NK-92 treated with Interleukin-12 subunit alpha and Interleukin-12 subunit beta, amount 100 ng/mL, for 24 hours (cell line): ENCODE measurements at places on chromosomes 11 and 22.

DNA sequence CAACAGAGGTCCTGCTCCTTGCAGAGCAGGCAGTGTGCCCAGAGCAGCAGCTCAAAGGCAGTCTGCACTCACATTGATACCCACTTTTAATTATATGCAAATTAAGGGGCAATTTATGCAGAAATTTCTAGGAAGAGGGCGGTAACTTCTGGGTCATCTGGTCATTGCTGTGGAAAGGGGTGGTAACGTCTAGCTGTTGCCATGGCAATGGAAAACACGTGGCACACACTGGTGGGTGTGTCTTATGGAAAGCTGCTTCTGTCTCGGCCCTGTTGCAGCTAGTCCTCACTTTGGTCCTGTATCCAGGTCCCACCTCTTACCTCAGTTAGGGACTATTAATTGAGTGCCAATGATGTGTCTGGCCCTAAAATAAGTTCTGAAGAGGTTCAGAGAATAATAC lies 36.8 kb downstream of the BARX2 start:
- peak; percentile 29 for DNase-seq

DNA sequence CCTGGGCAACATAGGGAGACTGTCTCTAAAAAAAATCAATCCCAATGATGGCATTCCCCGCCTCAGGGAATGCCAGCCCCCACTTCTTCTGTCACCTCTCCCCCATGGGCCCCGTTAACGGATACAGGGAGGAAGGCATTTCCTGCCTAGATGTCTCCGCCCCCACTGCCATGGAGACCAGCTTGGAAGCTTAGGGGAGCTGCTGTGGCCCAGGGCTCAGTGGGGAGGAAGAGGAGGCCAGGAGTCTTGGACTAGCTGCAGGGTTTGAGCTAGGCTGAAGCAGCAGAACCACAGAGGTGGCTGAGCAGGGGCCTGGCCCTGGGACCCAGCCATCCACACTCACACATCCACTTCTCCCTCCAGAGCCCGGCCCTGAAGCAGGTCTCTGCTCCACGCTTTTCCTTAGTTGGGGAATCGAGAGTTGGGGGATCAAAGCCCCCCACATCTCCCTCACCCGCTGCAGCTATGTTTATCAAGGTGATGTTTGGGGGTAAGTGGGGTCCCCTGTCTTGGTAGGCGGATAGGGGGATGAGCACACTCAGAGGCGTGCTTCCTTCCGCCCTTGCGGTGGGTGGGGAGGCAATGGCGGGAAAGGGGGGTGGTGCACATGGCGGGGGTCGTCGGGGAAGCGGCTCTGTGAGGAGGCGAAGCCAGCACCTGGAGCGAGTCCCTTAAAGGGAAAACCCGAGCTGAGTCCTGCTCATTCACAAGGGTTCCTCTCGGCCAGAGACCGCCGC lies at the start of gene C22orf15:
Gene C22orf15 (plus strand): TSS at position 149 of the 737 bp plus-strand sequence. CDS start 317 bp downstream, at position 466.
- no peak for DNase-seq

DNA sequence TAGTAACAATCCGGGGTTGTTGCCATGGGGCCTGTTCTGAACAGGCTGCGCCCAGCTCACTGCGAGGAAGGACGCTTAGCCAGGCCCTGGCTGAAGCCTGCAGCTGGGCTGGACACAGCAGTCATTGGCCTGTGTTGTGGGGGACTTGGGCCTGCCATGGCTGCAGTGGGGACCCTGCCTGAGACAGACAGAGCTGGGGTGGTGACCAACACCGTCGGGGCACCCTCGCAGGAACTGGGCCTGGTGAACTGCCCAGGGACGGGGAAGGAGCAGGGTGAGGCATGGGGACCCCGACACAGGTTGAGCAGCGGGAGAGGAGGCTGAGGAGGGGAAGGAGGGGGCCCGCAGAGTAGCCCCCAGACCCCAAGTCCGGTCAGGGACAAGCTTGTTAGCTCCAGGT lies 8.9 kb downstream of the PHLDA2 start:
- no peak for DNase-seq

DNA sequence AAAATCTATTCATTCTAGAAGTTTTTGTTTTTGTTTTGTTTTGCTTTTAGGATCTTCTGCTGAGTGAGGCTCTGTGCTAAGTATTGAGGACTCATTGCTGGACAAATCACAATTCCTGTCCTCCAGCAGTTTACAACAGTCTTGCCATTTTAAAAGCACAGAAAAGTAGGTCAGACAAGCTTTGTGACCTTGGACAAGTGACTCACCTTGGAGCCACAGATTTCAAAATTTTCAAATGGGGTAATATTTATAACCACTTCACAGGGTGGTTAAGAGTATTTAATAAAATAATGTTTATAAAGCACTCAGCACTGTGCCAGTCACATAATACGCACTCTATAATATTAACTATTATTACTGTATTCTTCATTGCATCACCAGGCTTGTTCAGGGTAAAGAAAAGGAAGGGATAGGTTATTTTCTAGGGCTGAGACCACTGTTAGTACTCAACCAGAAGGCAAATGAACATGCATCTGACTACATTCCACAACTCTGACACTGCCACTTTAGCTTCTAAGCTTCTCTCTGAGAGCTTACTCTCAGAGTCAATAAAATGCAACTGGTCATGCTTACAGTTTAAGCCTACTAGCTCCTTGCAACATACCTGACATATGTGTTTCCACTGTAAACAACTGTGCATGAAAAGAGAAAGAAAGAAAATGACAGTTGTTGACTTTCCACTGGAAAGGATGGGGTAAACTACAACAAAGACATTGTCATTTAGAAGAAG lies 63.2 kb upstream of the FIBIN start:
- DNase-seq: no peak

GRCh38 chr11:114042234-114042633 lies 17.3 kb upstream of the ZBTB16 start:
- no peak for DNase-seq

DNA sequence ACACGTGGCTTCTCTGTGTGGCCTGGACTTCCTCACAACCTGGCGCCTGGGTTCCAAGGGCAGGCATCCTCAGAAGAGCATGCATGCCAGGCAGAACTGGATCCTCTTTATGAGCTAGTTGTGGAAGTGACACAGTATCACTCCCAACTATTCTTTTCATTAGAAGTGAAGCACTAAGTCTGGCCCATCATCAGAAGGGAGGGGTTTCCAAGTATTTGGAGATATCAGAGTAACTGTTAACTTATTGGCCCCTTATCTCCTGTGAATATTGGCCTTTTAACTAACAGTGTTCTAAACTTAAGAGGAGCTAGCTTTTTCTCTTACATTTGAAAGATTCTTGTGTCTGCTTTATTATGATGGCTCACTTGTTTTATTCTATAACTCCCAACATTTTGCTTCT lies 35.5 kb downstream of the FDX1 start:
- no peak for DNase-seq

GRCh38 chr22:24096758-24097115 lies 84.5 kb upstream of the SUSD2 start:
- DNase-seq: no peak

- no peak for DNase-seq
These were observed 488.0 kb upstream of the CCDC90B start for GRCh38 chr11:83773950-83774880.

GRCh38 chr11:119816660-119817059 lies 87.7 kb upstream of the NECTIN1 start:
- no peak for DNase-seq

DNA sequence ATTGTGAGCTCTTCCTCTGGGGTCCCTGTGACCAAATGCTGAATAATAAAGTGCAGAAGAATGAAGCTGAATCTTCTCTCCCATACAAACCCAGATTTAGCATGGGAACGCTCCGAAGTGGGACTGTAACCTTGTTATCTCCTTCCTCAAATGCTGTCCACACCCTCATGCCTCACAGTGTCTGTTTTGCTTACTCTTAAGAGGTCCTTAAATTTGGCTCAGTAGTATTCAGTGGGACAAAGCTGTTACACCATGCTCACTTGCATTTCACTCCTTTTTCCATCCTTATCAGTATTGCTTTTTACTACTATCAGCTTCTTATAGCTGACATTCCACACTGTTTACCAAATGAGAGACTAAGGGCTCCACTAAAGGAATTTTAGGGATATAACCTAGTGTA lies 13.8 kb upstream of the AMOTL1 start:
- DNase-seq: no peak

DNA sequence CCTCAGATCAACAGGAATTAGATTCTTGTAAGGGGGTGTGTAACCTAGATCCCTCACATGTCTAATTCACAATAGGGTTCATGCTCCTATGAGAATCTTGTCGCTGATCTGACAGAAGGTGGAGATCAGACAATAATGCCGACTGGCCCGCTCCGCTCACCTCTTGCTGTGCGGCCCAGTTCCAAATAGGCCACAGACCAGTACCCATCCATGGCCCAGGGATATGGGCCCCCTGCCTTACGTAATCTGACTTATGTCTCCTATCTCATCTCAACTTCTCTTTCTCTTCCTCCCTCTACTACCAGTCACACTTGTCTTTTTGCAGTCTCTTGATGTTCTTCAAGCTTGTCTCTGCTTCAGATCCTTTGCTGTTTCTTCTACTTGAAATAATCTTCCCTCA lies 70.0 kb downstream of the CWF19L2 start:
- no peak for DNase-seq

GRCh38 chr22:31173386-31174145 lies 13.6 kb downstream of the RNF185 start:
- DNase-seq: no peak

DNA sequence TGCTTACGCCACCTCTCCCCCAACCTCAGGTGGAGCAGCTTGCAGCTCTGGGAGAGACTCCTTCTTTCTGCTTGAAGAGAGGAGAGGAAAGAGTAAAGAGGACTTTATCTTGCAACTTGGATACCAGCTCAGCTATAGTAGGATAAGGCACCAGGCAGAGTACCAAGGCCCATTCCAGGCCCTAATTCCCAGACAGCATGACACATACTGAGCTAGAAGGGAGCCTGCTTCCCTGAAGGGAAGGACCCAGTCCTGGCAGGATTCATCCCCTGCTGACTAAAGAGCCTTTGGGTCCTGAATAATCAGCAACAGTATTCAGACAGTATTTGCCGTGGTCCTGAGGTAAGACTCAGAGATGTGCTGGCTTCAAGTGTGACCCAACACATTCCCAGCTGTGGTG lies 41.4 kb downstream of the PPME1 start:
- no peak for DNase-seq

GRCh38 chr22:43376765-43377547 lies 33.8 kb upstream of the SCUBE1 start:
- DNase-seq: peak; percentile 87

DNA sequence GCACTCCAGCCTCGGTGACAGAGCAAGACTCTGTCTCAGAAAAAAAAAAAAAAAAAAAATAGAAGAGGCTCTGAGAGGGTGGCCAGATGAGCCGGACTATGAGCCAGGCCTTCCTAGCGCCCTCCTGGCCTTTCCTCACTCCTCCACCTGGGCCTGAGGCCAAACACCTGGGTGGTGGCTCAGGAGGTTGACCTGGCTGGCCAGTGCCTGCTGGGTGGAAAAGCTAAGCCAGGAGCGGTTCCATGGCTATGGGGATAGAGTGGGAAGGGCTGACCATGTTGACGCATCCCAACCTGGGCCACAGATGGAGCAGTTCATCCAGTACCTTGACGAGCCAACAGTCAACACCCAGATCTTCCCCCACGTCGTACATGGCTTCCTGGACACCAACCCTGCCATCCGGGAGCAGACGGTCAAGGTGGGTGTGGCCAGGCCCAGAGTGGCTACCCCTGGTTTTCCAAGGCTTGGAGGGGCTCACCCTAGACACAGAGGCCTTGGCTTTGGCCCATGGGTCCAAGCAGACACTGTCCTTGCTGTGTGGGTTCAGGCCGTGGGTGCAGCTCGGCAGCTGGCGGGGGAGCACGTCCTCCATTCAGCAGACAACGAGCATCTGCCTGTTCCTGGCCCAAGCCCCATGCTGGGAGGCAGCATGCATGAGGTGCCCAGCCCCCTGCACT lies 7.6 kb downstream of the SCYL1 start:
- DNase-seq: no peak

GRCh38 chr22:27153386-27153785 lies 496.0 kb downstream of the MIAT start:
- DNase-seq: no peak

- DNase-seq: no peak
These were observed 72.1 kb upstream of the KCNQ1OT1 start for GRCh38 chr11:2771758-2772466.

GRCh38 chr11:107563702-107564101 lies 1.8 kb downstream of the ALKBH8 start:
- no peak for DNase-seq

DNA sequence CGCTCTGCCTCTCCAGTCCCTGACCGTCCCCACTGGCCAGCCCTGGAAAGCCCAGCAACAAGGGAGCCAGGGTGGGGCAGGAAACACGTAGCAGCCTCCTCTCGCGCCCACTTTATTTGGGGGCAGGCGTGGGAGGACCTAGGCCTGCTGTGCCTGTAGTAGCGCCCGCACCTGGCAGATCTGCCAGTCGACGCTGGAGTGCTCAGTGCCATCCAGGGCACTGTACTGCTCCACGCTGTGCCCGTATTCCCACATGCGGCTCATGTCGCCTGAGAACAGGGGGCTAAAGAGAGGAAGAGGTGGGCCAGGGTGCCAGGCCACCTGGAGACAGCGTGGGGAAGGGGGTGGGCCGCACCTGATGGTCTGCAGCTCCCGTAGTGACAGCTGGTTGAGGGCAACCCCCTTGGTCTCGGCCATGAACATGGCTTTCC lies 17.0 kb upstream of the DRICH1 start:
- no peak for DNase-seq

- no peak for DNase-seq
These were observed 156.5 kb downstream of the CEP164 start for GRCh38 chr11:117484156-117484555.

GRCh38 chr11:95050595-95051202 lies 1.5 kb downstream of the KDM4F start:
- no peak for DNase-seq

DNA sequence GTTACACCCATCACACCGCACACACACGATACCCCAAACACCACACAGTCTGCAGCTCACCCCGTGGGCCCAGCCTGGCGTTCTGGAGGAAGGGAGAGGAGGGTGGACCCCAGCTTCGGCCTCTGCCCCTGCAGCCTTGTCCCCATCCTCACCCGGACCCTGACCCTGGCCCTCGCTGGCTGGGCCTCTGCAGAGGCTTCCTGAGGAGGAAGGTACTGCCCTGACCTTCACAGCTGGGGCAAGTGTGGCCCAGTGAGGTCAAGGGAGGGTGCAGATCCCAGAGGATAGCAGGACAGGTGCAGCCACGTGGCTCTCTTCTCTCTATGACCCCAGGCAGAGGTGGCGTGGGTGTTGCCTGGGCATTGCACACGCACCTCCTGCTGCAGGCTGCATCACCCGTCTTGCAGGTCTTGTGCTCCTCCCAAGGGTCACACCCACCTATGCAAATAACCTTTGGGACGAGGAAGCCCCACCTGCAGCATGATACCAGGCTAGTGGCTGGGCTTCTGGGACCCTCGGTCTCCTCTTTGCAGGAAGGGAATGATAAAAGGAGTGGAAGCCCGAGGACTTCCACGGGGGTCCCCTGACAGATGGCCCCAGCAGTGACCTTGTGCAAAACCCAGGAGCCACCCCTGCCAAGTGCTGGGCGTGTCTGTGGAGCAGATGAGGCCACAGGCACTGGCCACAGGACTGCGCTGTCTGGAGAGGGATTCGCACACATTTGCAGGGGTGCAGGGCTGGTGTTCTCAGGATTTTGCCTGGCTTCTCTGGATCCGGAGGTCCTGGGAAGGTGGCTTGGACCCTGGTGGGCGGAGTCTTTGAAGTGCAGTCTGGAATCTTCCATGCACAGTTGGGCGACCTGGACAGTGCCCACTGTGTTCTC lies 1241.5 kb downstream of the BRD1 start:
- DNase-seq: no peak

GRCh38 chr11:47587039-47587716 lies 700 bp downstream of the FAM180B start:
- no peak for DNase-seq

- no peak for DNase-seq
These were observed 14.3 kb downstream of the FXYD6 start for GRCh38 chr11:117862019-117862725.
